NCI-H2227 treated with DMSO at 0.1 percent for 48 hours (cell line): ENCODE measurements at places on chromosomes 5 and 9.

GRCh38 chr5:893137-893506 lies 438 bp downstream of the TRIP13 start:
- no peak for DNase-seq

DNA sequence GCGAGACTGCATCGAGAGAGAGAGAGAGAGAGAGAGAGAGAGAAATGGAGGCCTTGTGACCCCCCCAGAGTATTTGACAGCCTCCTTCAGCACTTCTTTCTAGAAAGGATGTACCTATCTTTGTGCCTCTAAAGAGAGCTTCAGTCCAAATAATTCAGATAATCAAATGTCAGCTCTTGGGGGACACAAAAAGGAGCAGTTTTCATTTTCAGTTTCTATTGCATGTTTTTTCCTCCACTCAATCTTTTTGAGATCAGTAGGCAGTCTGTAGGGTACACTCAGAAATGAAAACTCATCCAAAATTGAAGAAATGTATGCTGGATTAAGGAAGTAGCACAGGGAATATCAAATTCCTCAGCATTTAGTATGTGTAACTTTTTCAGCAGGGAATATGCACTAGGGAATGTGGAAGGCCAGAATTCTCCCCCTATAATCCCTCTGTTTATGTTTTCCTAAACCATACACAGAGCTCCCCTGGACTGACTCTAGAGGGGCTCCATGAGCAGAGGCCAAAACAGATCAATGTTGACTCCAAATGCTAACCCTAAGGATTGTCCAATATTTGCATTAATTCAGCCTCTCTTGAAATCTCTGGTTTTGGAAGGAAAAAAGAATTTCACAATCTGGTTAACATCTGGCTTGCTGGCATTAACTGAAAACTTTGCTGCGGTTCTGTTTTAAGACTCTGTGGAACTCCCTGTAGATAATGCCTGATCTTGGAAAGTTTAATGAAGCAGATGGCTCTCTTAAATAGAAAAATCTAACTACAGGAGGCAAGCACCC lies 250.1 kb downstream of the CEMIP2 start:
- no peak for DNase-seq

GRCh38 chr9:17800418-17800817 lies 221.6 kb downstream of the SH3GL2 start:
- DNase-seq: no peak

DNA sequence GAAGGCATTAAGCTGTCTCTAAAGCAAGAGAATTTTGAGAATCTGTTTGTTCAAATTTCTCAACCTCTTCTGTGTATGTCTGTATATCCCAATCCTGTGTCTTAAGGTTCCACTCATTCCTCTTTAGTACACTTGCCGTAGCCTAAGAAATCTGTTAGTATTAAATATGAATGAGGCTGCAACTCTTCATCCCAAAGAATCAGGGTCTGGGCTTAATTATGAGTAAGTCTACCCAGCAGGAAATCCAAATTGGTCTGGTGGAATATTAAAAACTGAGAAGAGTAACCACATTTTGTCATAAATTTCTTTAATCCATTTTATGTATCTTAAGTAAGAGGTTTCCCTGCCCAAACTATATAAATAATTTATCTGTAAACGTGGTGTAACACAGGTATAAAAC lies 1171.2 kb downstream of the CDH12 start:
- no peak for DNase-seq

DNA sequence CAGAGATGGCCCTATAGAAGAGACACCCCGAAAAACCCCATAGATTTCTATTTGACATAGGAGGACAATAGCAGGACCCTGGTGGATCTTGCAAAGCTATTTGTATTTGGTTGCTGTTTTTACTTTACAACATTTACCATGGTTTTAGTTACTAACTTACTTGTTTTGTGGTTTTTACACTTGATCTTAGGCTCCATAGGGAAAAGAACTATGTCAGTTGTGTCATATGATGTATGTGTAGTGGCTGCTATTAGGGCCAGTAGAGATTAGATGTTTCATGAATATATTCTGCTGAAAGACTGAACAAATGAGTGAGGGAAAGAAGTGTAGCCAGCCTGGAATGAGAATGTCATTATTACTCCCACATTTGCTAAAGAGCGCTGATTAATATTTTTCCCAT lies 388.1 kb downstream of the SEMA5A start:
- DNase-seq: no peak

DNA sequence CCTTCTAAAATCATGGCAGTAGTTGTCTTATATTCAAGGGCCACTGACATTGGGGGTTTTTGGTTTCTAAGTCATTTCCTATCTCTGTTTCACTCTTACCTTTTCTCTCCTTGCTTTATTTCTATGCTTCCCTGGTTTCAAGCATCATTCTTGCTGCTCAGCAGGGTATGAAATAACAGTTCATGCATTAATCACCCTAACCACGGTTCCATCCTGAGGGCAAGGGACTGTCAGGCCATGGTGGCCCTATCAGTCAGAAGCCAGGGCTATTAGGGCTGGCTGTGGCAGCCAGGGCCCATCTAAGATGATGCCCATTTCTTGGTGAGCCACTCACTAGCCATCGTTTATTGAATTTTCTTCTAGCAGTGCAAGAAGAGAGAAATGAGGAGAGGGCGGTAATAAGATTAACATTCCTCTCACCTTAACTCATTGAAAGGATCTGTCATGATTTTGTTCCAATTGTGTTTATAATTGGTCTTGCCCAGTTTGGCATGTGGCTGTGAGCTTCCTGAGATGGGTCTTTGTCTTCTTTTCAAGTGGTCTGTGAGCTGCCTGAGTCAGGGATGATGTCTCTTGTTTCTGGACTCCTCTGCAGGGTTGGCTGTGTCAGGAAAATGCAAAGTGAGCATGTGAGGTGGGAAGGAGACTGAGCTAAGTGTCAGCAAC lies 45.2 kb downstream of the CYSTM1 start:
- no peak for DNase-seq

DNA sequence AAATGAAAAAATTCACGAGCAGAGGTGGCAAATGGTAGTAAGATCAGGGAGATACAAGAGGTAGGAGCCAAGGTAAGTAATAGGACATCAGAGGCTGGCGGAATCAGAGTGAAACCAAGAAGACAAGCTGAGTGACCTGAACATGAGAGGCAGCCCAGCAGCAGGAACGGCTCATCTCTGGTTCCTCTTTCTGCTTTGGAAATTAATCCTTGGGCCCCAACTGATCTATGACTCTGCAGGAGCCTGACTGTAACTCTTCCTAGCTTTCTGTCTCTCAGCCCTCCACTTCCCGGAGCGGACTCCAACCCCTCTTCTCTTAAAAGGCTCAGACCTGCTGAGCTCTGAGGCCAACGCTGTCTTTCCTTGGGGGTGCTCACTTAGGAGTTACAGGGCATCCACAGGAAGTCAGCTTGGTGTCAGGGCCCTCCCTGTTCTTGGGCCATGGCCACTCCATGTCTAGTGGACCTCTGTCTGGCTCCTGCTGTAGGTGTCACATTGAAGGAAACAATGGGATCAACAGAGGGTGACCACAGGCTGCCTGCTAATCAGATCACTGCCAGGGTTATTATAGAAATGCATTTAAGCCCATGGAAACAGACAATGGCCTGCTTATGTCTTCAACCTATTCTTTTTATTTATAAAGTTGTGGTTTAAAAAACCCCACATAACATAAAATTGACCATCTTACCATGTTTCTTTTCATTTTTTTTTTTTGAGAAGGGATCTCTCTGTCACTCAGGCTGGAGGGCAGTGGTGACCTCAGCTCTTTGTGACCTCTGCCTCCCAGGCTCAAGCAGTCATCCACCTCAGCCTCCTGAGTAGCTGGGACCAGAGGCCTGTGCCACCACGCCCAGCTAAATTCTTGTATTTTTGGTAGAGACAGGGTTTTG lies 22.5 kb upstream of the SHB start:
- no peak for DNase-seq

- DNase-seq: no peak
Measured at GRCh38 chr5:164909673-164910072, 1404.3 kb downstream of the MAT2B start.

DNA sequence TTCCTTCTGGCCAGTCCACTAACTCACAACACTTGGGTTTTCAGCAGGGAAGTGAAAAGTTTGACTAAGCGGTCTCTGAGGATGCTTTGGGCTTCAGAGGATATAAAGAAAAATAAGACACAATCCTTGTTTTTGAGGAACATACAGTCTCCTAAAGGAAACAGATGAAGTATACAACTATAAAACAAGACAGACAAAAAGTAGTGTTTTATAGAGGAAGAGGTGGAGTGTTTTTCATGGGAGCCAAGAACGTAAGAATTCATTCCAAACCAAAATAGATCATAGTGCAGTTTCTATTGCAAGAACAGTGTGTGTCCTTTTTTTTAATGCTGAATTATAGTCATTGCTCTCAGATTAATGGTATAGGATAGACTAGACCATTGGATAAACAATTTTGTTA lies 586.9 kb upstream of the BRINP1 start:
- DNase-seq: no peak

GRCh38 chr5:72302171-72302570 lies 17.9 kb downstream of the MRPS27 start:
- no peak for DNase-seq

- no peak for DNase-seq
Measured at GRCh38 chr5:53418826-53419658, 61.4 kb upstream of the FST start.

GRCh38 chr5:82325155-82325554 lies 47.0 kb upstream of the RPS23 start:
- no peak for DNase-seq

DNA sequence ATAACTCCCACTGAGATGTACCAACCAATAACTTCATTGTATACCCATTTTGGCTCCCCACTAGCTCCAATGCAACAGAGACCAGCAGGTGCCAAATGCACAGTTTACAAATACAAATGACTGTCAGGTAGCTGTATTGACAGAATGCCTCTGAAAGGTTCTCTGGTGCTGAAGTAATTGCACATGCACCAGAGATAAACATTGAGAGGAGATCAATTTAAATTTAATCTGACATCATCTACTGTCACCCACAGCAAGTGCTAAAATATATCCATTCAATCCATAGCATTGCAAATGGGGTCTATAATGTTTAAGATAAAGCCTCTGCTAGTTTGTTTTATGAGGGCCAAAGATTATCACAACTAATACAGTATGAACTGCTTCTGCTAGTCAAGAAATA lies 80.2 kb downstream of the STX17 start:
- no peak for DNase-seq

GRCh38 chr5:123855609-123856008 lies 343.6 kb downstream of the CSNK1G3 start:
- no peak for DNase-seq

- DNase-seq: no peak
Measured at GRCh38 chr9:105757496-105758251, 63.3 kb downstream of the TMEM38B start.

- DNase-seq: no peak
Measured at GRCh38 chr5:95352691-95353090, 38.5 kb upstream of the FAM81B start.

GRCh38 chr5:78373231-78373630 lies 12.8 kb downstream of the SCAMP1 start:
- DNase-seq: no peak

DNA sequence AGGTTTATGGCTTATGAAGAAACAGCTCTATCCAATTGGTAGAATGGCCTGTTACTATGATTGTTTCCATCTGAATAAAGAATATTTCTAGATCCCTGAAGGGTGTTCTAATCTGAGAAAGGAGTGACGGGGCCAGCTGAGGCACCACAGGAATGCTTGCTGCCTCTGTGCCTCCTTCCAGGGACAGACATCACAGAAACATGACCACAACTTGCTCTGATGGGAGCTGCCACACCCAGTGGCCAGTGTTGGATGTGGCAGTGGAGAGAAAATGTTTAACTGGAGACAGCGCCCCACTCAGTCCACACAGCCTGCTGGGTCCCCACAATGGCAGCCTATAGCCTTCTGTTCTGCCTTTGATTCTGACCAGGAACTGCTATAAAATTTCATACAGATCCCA lies 38.6 kb upstream of the TESK1 start:
- DNase-seq: no peak

DNA sequence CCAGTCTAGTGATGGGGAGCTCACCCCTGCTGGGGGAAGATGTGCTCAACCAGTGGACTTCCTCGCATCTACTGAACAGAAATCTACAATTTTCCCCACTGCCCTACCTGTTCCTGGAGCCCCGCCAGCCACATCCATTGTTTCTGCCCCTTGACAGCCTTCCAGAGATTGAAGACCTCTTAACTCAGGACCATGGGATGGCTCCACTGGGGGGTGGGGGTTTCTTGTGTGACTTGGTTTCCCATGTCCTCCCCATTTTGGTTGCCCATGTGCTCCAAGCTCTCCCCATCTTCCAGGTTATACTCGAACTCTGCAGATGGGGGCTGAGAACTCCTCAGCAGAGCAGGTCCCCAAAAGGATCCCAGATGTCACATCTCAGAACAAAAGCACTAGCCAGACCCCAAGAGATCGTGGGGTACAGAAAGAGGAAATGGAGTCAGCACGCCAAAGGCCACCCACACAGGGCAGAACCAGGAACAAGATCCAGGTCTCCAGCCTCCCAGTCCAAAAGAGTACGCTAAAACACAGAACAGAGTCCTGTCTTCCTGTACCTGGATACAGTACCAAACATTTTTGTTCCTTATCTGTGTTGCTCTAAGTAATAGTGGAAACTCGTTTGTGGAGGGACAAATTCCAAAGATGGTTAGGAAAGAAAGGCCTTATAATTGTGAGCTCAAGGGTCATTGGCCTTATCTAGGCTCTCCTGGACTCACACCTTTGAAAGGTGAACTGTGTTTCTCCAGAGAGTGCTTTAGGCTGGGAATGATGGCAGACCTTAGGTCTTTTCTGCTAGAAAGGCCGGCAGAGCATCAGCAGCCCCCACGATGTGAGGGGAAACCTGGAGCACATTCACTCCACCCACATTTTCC lies 15.8 kb downstream of the CORO2A start:
- DNase-seq: no peak

- DNase-seq: no peak
Measured at GRCh38 chr9:101477736-101478135, 42.2 kb upstream of the ALDOB start.

GRCh38 chr5:145493435-145493834 lies 341.7 kb downstream of the PRELID2 start:
- DNase-seq: no peak
